ENCODE measurements at places on chromosomes 4 and X.

DNA sequence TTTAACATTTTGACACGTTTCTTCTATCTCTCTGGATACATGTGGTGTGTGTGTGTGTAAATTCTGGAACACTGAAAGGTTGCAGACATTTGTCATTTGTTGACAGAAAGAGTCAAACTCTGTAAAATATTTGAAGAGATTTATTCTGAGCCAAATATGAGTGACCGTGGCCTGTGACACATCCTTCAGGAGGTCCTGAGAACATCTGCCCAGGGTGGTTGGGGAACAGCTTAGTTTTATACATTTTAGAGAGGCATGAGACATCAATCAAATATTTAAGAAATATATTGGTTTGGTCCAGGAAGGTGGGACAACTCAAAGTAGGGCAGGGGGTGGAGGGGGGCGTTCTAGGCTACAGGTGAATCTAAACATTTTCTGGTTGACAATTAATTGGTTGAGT lies 40.7 kb upstream of the CD40LG start:
- no peak for DNase-seq

DNA sequence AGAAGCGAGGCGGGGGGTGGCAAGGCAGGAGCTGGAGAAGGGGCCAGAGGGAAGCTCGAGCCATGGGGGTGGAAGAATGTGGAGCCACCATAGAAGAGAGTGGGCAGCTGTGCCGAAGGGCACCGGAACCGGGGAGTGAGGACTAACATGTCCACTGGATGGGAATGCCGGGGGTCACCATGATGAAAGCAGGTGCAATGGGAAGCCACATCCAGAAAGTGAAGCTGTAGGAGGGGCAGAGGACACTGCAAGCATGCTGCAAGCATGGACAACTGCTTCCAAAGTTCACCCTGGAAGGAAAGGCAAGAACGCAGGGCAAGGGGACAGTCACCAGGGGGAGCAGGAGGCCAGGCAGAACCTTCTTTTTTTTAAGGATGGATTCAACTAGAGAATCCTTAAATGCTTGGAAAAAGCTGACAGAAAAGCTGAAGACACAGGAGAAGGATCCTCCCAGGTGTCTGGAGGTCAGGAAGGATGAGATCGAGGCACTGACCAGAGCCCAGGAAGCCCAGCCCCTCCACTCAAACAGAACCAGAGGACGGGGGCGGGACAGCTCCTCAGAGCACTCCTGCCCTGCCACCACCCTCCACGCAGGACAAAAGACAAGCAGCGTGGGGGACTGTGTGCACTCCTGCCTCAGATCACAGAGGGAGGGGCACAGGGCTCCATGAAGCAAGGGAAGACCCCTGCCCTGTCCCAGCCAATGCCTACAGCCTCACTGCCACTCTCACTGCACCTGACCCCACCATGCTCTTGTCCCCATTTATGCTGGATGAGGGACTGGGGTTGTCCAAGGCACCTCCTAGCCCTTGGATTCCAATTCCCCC lies 169.2 kb downstream of the AFAP1 start:
- no peak for DNase-seq

DNA sequence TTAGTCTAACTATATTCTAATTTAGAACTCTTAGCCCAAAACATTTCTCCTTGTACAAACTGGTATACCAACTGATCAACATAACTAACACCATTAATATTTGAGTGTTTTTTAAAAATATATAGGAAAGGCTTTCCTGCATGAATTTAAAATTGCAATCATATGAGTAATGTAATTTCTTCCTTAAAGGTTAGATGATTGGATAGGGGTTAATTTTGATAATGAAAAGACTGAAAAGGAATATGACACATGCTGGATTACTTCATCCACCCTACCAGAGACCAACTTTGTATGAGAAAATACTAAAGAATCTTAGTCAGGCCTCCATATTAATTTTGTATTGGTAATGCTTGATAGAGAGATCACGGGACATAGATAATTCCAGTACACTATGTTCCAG lies 25.1 kb upstream of the PLS3 start:
- DNase-seq: no peak

DNA sequence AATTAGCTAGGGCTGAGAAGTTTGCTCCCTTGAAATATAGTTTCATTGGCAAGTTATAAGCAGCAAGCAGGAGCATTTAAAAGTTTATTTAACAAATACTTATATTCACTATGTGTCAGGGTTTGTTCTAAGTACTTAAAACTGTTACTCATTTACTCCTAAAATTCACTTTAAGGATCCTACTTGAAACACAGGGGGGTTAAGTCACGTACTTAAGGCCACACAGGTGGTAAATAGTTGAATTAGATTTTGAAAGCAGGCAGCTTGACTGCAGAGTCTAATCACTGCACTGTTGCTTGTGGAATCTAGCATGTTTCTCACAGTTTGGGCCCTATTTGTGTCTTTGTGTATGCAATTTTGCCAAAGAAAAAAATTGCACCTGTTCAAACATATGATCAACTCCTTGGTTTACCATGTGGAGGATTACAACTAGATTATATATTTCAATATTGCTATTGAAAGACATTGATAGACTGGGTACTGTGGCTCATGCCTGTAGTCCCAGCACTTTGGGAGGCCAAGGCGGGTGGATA lies 7.6 kb downstream of the SGMS2 start:
- DNase-seq: no peak

- no peak for DNase-seq
These were observed 496.3 kb downstream of the STPG2 start for GRCh38 chr4:97646997-97647396.

DNA sequence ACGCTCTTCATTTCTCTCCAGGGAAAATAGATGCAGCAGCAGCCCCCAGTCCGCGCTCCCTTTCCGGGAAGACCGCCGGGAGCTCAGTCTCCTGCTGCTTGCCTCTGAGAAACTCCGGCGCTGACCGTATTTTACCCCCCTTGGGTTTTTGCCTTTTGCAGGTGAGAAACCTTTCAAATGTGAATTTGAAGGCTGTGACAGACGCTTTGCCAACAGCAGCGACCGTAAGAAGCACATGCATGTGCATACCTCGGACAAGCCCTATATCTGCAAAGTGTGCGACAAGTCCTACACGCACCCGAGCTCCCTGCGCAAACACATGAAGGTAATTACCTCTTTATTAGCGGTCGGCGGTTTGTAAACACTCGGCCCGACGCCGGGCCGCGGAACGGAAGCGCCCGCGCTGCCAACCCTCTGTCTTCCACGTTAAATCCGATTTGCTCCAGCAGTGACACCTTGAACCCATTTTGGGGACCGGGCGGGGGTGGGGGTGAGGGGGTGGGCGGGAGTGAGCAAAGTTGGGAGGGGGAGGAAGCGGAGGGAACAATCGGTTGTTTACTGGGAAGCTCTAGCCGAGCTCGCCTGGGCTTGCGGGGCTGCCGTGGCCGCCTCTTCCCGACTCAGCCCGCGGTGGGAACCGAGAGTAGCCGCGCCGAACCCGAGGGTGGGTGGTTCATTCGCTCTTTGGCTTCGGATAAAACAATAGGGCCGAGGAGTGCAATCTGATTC lies 3.0 kb downstream of the ZIC3 start:
- DNase-seq: no peak

- DNase-seq: no peak
These were observed 30.5 kb downstream of the PLAC8 start for GRCh38 chr4:83083925-83084475.

DNA sequence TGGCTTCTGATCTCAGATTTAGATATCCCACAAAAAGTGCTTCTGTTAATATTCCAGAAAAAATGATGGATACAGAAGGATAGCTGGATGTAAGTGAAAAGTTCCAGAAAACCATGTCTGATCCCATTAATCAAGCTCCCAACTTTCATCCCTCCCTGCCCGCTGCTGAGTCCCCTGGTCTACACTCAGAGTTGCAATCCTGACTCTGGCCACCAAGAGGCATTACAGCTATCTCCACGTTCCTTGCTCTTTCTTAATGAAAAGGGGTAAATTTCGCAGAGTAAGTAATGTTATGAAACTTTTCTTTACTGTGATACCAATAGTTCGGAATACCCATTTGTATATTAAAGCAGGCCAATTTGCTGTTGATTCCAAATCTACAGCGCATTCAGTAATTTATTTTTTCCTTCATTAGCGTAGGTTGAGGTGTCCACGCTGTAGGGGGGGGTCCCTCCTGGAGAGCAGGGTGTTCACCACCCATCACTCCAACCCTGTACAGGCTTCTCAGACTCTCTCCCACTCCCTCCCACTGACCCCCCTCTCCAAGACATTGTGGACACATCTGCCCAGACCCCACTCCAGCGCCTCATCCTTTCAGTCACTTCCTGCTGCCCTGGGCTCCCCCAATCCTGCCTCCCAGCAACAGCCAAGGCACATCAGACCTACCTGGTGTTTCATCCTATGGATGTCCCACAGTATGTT lies 55.1 kb downstream of the RAB40A start:
- DNase-seq: no peak

Data from C1 segment of cervical spinal cord (tissue), 14 donors.